ENCODE measurements at places on chromosomes 1 and 21.
A peak's percentile ranks its signal among the peaks of the same experiment; 100 is the strongest.

DNA sequence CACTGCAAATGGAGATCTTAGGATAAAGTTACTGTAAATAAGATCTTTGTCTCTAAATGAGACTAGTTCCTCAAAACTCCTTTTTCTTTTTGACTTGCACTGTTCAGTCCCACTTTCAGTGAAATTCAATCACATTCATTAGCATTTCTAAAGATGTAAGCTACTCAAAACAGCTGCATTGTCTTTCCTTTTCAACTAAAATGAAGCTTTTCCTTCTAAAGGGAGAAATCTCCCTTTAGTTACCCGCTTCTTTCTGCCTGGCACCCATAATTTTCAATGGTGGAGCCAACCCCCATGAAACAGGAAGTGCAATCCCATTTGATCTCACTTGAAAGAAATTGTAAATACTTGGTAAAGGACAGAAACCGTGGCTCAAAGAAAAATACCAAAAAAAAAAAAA, 387.4 kb upstream of the PKN2 start:
- DNase-seq, result no peak

DNA sequence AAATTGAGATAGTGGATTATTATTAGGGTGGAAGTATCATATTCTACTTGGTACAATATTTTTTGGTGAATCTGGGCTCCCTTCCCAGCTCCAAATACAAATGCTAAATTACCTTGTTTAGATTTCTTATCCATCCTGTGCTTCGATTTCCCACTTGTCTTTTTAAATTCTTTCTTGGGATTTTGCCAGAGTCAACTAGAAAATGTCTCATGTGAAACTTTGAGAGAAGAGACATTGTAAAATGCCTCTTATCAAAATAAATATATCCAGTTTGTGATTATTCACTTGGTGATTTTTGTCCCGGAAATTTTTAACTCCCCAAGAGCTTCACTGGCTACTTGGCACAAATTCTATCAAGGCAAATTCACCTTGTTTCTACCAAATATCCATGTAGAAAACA, 202.0 kb downstream of the FMN2 start:
- DNase-seq, result no peak

DNA sequence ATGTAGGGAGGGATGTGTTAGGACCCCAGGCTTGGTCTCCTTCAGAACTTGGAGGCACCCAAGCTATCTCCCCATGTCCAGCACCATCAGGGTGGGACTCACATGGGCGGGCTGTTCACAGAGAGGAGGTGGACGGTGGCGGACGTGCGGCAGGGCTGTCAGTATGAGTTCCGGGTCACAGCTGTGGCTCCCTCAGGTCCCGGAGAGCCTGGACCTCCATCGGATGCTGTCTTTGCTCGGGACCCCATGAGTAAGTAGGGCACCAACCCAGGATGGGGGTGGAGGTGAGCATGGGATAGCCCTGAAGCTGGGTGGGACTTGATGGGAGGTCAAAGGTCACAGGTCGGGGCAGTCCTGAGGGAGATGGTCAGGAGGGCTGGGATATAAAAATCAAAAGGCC, 27.8 kb downstream of the IGFN1 start:
- DNase-seq, result no peak

GRCh38 chr1:186982116-186982515, 153.4 kb downstream of the PLA2G4A start:
- no peak for DNase-seq

DNA sequence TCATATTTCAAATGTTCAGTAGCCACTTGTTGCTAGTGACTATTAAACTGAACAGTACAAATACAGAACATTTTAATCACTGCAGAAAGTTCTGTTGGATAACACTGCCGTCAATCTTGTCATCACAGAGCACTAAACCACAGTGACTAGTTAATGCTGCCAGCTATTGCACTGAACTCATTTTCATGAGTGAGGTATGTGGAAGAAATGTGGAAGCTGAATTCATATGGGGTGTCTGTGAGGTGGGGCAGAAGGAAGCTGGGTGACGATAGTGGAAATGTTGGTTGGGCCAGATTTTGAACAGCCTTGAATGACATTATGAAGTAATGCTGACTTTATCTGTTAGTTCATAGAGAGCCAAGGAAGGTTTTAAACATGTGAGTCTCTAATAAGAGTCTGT, 49.6 kb downstream of the OSBPL9 start:
- DNase-seq, result peak; percentile 87

DNA sequence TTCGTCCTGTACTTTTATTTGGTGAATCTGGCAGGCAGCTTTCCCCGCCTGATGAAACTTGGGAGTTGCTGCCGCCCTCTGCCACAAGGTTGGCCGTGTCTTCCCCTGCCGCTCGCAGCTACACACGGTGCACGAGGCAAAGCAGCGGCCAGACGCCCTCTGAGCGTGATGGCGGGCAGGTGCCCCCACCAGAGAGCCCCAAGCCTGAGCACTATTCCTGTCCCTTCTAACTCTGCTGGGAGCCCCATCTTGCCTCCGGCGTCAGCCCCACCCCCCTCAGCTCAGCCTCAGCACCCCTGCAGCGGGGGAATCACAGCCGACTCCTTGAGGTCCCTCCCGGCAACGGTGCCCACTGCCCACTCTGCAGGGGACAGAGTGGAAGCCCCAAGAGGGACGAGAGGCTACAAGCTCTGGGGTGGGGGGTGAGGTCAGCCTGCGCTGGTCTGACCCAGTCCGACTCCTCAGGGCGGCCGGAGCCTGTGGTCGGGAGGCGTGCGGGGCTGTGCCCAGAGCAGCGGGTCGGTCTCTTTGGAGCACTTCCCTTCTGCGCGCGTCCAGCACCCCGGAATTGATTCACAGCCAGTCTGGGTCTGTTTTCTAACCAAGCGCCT, 41.3 kb downstream of the RIPK4 start:
- DNase-seq, result no peak

- no peak for DNase-seq
Measured at GRCh38 chr1:150874455-150875196, 1.8 kb downstream of the ARNT start.

- no peak for DNase-seq
Measured at GRCh38 chr1:183764981-183765380, 39.9 kb upstream of the RGL1 start.

GRCh38 chr21:34911360-34911759, 137.7 kb downstream of the RUNX1 start:
- no peak for DNase-seq

DNA sequence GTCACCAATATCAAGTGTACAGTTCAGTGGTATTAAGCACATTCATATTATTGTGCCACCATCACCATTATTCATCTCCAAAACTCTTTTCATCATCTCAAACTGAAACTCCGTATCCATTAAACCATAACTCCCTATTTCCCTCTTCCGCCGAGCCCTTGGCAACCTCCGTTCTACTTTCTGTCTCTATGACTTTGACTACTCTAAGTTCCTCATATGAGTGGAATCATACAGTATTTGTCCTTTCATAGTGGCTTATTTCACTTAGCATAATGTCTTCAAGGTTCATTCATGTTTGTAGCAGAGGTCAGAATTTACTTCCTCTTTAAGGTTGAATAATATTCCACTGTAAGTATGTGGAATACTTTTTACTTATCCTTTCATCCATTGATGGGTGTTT, 21.7 kb downstream of the SELP start:
- no peak for DNase-seq

- DNase-seq, result no peak
Measured at GRCh38 chr1:6367381-6368012, 26.1 kb downstream of the ACOT7 start.

- no peak for DNase-seq
Measured at GRCh38 chr1:247434005-247434404, 18.0 kb downstream of the NLRP3 start.

DNA sequence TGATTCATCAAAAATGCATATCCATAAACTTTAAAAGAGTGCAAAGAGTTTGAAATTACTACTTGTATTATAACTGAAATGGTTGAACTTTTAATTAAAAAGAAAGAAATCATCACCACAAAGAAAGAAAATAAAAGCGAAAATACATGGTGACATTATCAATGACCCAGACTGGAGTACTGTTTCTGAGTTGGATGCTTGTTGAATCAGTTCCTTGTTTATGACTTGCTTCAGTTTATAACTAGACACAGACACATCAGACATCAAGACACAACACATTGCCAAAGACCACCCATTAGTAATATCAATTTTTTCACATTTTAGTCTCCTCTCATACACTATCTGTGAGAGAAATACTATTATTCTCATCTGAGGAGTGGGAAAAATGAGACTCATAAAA, 293.0 kb downstream of the MRPL39 start:
- no peak for DNase-seq

GRCh38 chr1:50421768-50422674, 1.2 kb downstream of the DMRTA2 start:
- DNase-seq, result no peak

GRCh38 chr21:35014302-35015041, 34.6 kb downstream of the RUNX1 start:
- DNase-seq, result no peak

- no peak for DNase-seq
Measured at GRCh38 chr1:97814121-97814520, 106.7 kb downstream of the DPYD start.

GRCh38 chr1:112454316-112454715, 54.4 kb upstream of the WNT2B start:
- DNase-seq, result no peak

DNA sequence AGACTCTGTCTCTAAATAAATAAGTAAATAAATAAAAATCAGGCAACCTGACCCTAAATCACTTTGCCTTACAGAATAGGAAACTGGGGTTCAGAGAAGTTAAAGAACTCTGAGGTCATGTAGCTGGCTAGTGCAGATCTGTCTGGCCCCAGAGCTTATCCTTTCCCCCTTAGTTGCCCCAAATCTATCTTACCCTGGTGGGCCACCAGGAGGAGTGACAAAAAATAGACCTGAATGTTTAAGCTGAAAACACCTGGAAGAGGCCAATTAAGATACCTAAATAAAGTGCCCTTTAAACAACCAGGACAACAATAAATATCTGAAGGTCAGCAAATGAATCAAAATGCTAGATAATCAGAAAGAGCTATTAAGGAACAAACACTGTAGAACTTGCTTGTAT, 59.7 kb downstream of the TEX35 start:
- DNase-seq, result no peak

- DNase-seq, result no peak
Measured at GRCh38 chr1:228469413-228470162, 17.6 kb upstream of the RNF187 start.

DNA sequence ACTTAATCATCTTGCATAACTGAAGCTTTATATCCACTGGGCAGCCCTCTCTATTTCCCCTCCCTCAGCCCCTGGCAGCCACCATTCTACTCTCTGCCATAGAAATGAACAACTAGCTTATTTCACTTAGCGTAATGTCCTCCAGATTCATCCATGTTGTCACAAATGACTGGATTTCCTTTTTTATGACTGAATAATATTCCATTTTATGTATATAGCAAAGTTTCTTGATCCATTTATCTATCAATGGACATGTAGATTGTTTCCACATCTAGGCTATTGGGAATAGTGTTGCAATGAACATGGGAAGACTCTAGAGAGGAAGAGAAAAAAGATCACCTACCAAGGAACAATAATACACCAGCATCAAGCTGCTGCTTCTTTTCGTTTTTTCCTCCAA, 32.1 kb upstream of the EEIG2 start:
- DNase-seq, result no peak

DNA sequence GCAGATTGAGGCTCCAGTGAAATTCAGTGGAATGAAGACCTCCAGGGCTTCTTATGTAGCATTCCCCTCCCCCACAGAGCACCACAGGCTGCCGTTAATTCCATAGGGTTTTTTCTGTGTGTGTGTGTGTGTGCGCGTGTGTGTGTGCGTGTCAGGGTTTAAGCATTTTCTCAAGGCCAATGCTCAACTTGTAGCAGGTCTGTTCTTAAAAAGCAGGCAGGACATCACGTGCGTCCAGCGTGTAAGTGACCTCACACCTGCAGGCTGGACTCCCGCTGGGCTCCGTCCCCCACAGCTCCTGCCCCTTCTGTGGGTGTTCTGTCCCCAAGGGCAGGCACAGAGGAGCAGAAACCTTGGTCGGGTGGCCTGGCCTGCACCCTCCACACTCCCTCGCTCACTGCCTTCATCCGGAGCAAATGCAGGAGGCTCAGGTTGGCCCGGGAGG, 5.3 kb downstream of the PRDM16 start:
- DNase-seq, result no peak

Data from fibroblast of skin of left quadriceps (primary cell).